ENCODE measurements at places on chromosomes 7 and 10.

GRCh38 chr7:55409482-55410225, 44.5 kb downstream of the LANCL2 start:
- no peak for DNase-seq

GRCh38 chr7:471866-472639, 47.6 kb downstream of the PDGFA start:
- no peak for DNase-seq

- DNase-seq: no peak
Measured at GRCh38 chr10:78441010-78441409, 407.3 kb downstream of the RPS24 start.

GRCh38 chr7:154960063-154960790, 42.7 kb downstream of the PAXIP1 start:
- DNase-seq: no peak

GRCh38 chr7:143289421-143289820, 1.3 kb downstream of the CASP2 start:
- DNase-seq: no peak

GRCh38 chr7:95780665-95781064, 8.3 kb downstream of the DYNC1I1 start:
- no peak for DNase-seq

DNA sequence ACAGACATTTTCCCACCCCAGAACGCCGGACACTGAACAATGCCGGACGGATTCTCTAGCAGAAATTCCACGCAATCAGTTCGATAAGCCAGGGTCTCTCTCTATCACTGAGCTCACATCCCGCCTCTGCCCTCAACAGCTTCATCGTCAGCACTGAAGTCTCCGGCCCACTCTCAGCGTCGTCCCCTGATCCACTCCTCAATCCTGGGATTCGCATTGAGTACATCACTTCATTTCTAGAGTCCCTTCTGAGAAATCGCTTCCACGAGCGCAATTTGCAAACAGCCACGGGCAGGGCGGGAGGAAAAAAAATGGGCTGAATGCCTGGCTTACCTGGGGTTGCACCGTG, 365 bp downstream of the YME1L1 start:
- no peak for DNase-seq

GRCh38 chr10:122702275-122702674, 2.6 kb upstream of the C10orf120 start:
- no peak for DNase-seq

- DNase-seq: peak; percentile 77
Measured at GRCh38 chr10:75187961-75188426, 22.6 kb upstream of the VDAC2 start.

- DNase-seq: peak; percentile 29
Measured at GRCh38 chr7:155764438-155764793, 47.8 kb downstream of the SHH start.

- DNase-seq: peak; percentile 90
Measured at GRCh38 chr10:119686465-119687191, 35.4 kb downstream of the BAG3 start.

GRCh38 chr7:111677848-111678247, 115.6 kb upstream of the IMMP2L start:
- no peak for DNase-seq

- DNase-seq: no peak
Measured at GRCh38 chr10:89458784-89459183, 44.4 kb downstream of the IFIT5 start.

GRCh38 chr7:144587701-144588100, 184.2 kb upstream of the NOBOX start:
- DNase-seq: no peak

DNA sequence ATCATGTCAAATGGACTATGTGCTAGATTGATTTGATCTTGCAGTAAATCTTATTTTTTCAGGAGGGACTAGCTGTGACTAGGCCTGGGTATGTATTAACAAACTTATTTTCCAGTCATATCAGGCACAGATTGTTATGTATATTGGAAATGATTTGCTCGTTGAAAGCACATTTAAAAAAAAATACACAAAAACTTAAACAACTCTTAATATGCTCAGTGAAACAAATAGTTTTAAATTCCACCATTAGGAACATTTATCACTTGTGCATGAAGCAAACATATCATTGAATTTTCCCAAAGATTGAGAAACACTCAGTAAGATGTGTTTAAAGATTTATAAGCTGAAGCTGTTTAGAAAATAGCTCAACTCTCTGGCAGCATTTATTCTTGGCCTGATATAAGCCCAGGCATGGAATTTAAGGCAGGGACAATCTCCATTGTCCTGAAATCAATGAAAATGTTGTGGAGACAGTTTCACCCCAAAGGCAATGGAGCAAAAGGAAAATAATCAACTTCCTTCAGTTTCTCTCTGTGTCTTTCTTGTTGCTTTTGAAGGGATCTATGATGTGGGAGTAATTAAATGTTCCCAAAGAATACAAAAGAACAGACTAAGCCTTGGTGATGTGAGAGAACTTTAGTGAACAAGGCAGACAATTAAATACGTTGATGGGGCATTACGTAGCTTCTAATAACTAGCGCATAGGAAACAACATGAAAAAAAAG, 250.3 kb downstream of the GPR37 start:
- DNase-seq: no peak

DNA sequence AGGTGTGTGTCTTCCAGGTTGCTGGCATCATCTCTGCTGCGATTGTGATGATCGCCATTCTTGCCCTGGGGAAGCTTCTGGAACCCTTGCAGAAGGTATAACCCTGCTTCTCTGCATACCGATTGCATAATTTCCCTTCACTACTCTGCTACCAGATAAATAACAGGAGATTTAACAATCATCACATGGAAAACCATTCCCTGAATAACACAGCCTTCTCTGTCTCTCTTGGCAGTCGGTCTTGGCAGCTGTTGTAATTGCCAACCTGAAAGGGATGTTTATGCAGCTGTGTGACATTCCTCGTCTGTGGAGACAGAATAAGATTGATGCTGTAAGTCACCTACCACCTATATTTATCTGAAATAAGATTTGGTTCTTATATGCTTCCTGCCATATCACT, 33.8 kb downstream of the SLC26A4 start:
- DNase-seq: no peak

DNA sequence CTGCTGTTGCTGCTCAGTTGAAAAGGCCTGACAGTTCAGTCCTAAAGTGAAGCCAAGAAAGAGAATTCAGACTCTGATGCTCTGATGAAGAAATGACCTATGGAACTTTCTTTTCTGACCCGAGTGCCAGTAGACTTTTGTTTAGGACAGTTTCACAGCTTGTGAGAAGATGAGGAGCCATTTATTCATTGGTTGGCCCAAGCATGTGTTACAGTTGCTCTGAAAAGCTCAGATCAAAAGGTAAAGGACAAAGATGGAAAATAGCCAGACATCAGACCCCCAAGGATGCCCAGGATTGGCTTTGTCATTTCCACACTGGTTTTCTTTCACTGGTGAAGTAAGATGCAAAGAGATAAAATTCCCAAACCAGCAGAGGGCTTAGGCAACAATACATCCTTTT, 149.3 kb upstream of the STK17A start:
- DNase-seq: no peak

- DNase-seq: no peak
Measured at GRCh38 chr7:82713506-82713905, 269.9 kb upstream of the CACNA2D1 start.

DNA sequence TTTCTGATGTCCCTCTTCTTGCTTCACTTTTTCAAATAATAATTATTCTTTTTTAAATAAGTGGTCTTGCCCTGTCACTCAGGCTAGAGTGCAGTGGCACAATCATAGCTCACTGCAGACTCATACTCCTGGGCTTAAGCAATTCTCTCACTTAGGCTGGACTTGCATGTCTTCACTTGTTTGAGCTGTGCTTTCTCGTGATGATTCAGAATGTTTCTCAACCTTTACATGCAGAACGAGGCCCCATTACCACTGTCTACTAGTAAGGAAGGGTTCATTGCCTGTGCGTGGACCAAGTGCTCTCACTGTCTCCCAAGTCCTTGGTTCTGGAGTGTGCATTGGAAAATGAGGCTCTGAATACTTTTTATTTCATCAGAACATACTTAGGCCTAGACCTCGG, 468.6 kb upstream of the COBL start:
- no peak for DNase-seq

GRCh38 chr10:29316308-29317026, 27.6 kb downstream of the LYZL1 start:
- no peak for DNase-seq

DNA sequence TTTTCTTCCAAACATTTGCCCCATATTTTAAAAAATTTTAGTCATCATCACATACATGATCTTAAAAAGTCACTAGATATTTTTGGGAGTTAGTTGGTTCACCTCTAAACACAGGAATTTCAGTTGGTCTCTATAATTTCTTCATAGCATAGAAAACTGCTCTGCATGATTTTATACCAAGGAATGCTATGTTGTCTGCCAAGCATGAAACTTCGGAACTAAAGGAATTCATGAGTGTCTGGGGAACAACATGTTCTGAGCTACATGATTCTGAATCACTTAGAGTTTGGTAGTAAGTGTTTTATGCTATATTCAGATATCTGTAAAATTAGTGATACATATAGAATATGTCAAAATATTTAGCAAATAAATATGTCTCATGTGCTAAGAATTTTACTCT, 957.8 kb downstream of the GATA3 start:
- no peak for DNase-seq

GRCh38 chr10:100997360-100998182, 2.0 kb upstream of the LZTS2 start:
- peak; percentile 85 for DNase-seq

- no peak for DNase-seq
Measured at GRCh38 chr10:127424594-127425264, 124.4 kb upstream of the NPS start.

DNA sequence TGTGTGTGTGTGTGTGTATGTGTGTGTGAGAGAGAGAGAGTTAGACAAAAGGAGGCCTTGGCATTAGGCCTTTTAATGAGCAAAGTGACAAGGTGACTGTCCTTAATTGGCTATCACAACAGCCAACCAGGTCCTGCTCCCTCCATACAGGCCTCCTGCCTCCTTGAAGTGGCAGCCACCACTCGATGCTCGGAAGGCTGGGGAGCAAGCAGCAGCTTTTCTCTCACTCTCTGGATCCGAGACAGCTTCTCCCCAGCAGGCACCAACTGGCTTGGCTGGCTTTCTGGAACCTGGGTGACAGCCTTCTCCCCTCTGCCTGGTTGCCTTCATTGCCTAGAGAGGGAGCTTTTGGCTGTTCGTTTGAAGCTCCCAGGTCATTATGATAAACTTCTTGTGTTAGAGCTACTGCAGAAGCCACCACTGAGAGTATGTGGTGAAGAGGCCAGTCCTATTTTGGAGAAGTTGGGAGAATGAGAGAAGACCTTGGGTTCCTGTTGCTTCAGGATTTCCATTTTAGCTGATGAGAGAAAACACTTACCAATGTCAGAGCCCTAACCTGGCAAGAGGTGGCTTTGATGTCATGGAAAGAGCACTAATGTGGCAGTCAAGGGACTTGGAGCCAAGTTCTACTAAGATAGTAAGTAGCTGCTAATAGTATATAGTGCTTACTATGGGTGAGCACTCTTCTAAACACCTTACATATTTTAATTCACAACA, 37.6 kb downstream of the RPS24 start:
- no peak for DNase-seq

DNA sequence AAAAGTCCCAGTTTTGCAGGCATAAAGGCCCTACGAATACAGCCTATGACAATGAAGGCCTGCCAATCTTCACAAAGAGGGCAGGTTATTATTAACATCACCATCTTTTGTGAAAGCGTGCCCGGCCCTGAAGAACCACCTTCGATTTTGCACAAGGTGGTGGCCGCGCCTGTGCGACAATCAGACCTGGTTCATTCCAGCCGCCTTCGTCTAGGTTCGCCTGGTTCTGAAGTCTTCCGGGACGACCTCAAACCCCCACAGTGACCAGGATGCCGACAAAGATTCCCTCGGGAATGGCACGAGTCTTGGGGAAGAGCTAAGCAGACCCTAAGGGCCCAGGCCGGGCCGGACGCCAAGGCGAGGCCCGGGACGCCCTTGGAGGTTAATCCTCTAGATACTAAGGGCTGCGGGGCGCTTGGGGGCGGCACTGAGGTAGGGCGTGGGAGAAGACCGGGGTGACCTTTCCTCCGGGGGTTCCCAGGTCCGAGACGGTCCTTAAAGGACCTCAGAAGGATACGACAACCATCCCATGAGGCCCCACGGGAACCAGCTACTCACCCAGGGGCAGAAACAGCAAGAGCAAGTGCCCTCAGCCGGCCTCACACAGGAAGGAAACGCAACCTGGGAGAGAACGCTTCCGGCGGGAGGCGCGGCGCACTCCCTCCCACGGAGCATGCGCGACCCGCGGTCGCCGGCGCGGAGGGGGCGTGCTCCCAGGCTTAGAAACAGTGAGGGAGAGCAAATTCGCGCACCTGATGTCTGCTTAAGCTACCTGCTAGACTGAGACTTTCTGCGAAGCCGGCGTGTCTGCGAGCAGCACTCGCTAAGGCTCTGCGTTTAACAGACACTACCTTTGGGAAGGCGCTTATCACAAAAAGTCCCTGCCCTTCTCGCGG, at the start of gene ATAD1:
TSS of gene ATAD1 (minus strand) at position 618 of the 896 bp plus-strand sequence. CDS start 3,627 bp downstream, outside the sequence.
- DNase-seq: peak; percentile 93

GRCh38 chr7:157824819-157825121, 488.0 kb downstream of the DNAJB6 start:
- no peak for DNase-seq

DNA sequence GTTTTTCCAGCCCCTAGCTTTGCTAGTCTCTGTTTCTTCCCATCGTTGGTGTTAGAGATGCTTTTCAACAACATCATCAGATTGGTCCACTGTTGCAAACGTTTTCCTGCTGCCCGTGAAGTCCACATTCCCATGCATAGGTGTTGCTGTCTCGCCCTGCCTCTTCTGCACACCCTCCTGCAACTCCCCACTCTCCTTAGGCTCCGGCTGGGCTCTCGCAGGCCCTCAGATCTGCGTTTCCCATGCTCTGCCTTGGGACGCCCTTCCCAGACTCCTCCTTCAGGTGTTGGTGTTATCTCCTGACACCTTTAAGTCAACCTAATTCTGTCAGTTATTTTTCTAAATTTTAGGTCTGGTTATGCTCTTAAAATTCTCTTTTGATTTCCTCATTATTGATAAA, 55.0 kb downstream of the ZMYND11 start:
- no peak for DNase-seq

- peak; percentile 90 for DNase-seq
Measured at GRCh38 chr10:11162828-11163599, 145.3 kb downstream of the CELF2 start.

DNA sequence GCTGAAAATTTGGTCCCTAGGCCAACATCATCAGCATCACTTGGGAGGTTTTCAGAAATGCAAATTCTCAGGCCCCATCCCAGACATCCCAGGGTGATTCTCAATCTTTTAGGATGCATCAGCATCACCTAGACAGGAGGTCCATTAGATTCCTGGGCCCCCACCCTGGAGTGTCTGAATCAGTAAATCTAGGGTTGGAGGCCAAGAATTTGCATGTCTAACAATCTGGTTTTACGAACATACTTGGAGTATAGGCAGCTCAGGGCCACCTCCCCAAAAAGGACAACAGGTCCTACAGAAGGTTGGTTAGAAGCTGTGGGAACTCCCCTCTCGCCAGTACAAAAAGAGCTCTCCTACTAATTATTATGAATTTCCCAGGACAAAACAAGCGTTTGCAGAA, 15.5 kb downstream of the ZC3HAV1 start:
- DNase-seq: no peak
